Left lung (tissue), 14 donors: ENCODE measurements at places on chromosomes 4 and X. TPM values are rescaled to one million over a fixed set of nuclear protein-coding genes. Genes with fewer than 3 reads are reported as not detected.

- DNase-seq: no peak
Observed at GRCh38 chr4:13484749-13485221, 645 bp upstream of the RAB28 start.

DNA sequence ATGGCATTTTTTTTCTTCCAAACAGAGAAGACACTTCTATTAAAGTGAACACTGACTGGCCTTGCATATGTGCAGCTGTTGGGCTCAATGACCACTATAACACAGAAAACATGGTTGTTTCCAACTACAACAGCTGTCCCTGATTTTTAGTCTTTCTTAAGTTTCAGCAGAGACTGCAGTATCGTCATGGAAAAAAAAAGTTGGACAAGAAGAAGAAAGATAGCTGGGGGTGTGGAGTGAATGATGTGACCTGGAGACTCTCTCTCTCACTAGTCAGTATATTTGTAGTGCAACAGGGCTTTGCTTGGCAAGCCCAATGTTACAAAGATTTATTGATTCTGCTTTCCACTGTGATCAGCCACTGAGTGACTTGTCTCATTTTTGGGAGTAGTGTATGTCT, 29.5 kb upstream of the C4orf54 start:
- no peak for DNase-seq

GRCh38 chrX:109533631-109534030, 3.0 kb upstream of the NXT2 start:
- no peak for DNase-seq

The SMIM10L2A gene
- polyA plus RNA-seq: 9.2 TPM

The SYN1 gene
- 7.2 TPM for polyA plus RNA-seq

The SERPINA7 gene
- polyA plus RNA-seq: not detected

The DMD gene
- 54.9 TPM for polyA plus RNA-seq

The NOX1 gene
- polyA plus RNA-seq: 1.0 TPM

The PLXNB3 gene
- 2.7 TPM for polyA plus RNA-seq
